ENCODE measurements at places on chromosomes 1 and 21. TPM values are rescaled to one million over a fixed set of nuclear protein-coding genes. Genes with fewer than 3 reads are reported as not detected.
A peak's percentile ranks its signal among the peaks of the same experiment; 100 is the strongest.

DNA sequence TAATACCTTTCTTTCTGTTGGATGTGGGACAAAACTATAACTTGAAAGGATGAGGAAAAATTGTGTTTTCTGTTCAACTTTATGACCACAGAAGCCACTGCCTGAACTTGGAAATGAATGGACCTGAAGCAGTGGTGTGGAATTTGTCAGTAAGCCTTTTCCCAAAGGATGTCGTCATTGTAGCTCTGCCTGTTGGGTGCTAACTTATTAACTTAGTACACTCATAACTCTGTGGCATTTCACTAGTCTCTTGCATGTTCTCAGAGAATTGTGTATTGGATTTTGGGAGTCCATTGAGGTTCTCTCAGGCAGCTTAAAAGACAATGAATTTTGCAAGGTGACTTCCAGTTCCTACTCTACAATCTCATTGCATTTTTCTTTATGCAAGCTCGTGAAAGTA lies 49.6 kb downstream of the KCNK2 start:
- peak; percentile 26 for DNase-seq

Gene OLFML2B
- 83.4 TPM for total RNA-seq

- DNase-seq: peak; percentile 60
Measured at GRCh38 chr1:12067900-12068821, 5.1 kb downstream of the TNFRSF8 start.

DNA sequence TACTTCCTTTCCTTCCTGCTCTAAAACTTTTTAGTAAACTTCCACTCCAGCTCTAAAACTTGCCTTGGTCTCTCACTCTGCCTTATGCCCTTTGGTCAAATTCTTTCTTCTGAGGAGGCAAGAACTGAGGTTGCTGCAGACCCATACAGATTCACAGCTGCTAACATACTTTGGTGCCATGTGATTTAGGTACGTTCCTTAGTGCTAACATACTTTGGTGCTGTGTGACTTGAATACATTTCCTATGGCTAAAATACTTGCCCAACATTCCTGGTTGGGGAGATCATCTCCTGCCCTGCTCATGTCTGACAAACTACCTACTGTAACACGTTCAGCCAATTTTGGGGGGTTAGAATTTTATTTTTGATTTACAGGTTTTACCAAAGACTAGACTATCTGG lies 6.8 kb upstream of the ZBTB40 start:
- no peak for DNase-seq

DNA sequence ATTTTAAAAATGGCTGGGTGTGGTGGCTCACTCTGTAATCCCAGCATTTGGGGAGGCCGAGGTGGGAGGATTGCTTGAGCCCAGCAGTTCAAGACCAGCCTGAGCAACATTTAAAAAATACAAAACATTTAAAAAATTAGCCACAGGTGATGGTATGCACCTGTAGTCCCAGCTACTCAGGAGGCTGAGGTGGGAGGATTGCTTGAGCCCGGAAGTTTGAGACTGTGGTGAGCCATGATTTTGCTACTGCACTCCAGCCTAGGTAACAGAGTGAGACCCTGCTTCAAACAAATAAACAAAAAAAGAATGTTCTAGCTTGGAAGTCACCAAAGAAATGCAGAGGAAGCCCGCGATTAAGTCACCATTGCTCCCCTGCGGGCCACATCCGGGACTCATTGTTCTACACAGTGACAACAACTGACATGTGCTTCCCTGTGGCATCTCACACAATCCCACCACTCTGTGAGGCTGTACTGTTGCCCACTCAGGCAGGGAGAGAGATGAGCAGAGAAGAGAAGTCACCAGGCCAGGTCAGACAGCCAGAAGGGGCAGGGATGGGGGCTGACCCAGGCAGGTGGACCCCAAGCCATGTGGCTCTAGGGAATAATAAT lies 18.4 kb upstream of the SPATC1L start:
- DNase-seq: no peak

DNA sequence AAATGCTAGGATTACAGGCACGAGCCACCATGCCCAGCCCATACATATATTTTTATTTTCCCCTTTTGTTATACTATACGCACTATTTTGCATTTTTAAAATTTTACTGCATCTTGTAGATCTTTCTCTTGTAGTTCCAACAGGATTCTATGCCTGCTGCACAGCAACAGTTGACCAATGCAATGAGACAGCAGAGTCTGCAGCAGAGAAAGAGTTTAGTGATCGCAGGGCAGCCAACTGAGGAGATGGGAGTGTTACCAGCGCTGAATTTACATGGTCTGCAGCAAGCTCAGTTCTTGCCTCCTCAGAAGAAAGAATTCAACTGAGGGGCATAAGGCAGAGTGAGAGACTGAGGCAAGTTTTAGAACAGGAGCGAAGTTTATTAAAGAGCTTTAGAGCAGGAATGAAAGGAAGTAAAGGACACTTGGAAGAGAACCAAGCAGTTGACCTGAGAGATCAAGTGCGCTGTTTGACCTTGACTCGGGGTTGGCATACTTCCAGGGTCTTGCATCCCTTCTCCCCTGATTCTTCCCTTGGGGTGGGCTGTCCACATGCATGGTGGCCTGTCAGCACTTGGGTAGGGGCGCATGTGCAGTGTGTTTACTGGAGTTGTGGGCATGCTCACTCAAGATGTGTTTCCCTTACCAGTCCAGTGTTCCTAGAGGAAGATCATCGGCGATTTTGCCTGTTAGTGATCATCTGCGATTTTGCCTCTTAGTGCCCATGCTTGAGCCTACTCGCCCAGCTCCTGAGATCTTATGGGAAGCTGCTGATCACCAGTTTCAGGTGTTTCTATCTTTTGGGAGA lies 4.1 kb upstream of the MTOR start:
- no peak for DNase-seq

Gene TLCD4
- total RNA-seq: 0.32 TPM

Gene KRTAP8-1
- total RNA-seq: not detected

DNA sequence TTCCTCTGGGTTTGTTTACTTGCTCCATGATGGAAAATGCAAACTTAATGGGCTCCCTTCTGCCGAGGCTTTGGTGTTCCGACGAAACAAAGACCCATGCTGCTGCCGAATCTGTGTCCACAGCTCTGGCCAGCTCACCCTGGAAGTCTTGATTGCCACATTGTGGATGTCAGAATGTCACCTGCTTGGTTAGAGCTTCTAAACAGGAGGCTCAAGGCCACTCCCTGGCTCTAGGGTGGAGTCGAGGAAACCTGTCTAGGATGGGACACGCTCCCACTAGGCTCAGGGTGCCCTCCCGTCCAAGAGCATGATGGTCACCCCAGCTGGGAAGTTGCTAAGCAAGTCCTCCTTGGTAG lies 279.3 kb upstream of the VAMP3 start:
- DNase-seq: no peak

Gene CAMK1G
- not detected for total RNA-seq

DNA sequence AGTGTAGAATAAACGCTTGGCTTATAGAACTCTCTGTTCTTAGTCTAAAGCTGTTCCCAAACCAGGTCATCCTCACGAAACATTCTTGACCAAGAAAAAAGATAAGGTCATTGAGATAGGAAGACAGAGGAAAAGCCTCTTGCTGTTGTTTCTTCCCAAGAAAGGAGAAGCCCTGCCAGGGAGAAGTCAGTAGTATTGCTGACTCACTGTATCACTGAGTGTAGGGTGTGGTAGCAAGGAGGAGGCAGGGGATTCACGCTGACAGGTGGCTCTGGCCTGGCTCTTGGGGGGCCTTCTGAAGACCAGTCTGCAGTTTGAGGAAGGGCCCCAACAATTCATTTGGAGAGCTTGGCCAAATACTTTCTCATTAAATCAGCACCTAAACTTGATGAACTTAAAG lies 97.8 kb downstream of the CD247 start:
- no peak for DNase-seq

DNA sequence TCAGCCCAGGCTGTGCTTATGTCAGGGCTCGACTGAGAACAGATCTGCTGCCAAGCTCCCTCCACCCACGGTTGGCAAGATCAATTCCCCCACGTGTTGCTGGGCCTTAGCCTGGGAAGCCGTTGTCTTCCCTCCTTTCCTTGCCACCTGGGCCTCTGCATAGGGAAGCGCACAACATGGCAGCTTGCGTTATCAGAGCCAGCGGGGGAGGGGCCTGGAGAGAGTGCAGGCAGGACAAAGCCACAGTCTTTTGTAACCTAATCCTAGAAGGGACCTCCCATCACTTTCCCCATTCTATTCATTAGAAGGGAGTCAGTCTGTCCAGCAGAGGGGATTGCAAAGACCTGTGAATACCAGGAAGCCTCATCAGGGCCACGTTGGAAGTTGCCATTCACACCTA lies 17.0 kb upstream of the IGSF21 start:
- no peak for DNase-seq

Gene NBPF11
- total RNA-seq: 4.0 TPM

All from LHCN-M2 (cell line).